ENCODE measurements at places on chromosomes 4 and X.

- no peak for DNase-seq
Observed at GRCh38 chr4:94544811-94545210, 93.1 kb downstream of the PDLIM5 start.

DNA sequence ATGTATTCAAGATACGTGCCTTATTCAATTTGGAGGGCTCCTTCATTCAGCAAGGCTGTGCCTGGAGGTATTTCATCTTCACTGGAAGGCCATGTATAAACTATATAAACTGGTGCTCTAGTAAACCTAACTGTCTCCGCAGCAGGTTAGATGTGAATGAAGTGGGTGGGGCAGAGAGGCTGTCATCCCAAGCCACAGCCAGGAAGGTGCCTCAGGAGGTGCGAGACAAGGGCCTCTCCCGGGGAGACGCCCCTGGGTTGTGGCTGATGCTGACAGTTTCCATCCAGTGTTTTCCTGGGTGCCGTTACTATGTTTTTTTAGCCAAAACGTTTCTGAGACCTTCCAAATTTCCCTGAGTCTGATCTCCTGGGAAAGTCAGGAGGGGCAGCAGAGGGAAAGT, 221.5 kb upstream of the RPL34 start:
- no peak for DNase-seq

DNA sequence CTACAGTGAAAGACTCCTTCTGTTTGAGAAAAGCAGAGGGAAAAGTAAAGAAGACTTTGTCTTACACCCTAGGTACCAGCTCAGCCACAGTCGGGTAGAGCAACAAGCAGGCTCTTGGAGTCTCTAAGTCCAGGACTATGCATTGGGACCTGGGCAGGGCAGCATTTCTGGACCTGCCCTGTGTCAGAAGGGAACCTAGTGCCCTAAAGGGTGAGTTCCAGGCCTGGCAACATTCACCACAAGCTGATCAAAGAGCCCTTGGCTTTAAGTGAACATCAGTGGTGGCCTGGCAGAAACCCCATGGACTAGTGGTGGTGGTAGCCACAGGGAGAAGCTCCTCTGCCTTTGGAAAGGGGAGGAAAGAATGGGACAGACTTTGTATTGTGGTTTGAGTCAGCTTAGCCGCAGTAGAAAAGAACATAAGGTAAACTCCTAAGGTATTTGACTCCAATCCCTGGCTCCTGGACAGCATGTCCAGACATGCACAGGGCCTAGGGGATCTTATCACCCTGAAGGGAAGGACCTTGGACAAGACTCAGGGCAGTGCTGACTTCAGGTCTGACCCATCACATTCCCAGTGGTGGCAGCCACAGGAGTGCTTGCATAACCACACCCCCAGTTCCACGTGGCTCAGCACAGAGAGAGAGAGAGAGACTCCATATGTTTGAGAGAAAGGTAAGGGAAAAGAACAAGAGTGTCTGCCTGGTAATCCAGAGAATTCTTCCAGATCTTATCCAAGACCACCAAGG, 32.6 kb downstream of the CCDC158 start:
- DNase-seq, result no peak

DNA sequence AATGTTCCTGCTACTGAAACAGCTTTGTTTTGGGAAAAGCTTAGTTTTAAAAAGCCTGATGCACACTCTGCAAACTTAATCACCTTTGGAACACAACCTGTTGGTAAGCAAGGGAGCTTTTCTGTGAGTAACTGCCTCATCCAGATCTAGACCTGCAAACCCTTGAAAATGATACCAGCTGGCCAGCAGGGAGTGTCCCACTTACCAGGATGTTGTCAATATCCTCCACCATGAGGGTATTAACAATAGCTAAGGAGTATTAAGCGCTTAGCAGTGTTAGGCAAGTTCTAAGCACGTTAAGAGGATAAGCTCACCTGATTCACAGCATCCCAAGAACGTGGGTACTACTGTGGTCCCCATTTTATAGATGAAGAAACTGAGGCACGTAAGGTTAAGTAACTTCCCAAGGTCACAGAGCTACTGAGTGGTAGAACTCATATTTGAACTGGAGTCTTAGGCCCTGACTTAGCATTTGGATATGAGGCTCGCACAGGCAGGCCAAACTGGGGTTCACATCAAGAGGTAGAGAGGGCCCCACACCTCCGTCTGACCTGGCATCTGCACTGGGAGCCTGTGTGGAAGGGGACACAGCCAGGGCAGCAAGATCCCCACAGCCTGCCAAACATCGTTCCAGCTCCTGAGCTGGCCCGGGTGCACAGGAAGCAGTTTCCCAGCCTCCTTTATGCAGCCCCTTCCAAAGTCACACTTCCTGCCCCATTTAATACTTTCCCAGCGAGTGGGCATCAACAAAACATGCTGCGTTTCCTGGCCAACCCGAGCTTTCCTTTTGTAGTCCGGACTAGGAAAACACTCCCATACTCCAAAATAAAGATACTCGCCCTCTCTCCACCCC, 32.7 kb downstream of the IRF2 start:
- peak; percentile 9 for DNase-seq

DNA sequence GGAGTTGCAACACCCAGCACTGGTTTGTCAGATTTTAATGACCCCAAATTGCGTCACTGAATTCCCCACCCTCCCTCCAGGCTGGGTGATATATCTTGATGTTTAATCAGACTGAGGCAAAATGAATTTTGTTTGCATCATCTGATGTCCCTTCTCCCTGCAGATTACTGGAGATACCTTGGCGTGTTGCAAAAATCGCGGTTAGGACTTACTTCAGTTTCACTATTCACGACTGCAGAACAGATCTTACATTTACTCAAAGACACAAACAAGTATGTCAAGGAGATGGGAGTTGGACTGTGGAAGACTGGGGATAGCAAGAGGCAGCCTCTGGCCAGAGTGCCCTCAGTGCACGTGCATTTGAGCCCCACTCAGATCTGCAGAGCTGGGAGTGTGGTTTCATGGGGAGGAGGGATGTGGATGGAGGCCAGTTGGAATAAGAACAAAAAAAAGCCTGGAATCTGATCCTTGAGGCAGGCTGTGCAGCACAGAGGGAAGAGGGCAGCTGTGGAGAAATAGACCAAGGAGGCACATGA, 92.2 kb upstream of the MTM1 start:
- DNase-seq, result no peak

DNA sequence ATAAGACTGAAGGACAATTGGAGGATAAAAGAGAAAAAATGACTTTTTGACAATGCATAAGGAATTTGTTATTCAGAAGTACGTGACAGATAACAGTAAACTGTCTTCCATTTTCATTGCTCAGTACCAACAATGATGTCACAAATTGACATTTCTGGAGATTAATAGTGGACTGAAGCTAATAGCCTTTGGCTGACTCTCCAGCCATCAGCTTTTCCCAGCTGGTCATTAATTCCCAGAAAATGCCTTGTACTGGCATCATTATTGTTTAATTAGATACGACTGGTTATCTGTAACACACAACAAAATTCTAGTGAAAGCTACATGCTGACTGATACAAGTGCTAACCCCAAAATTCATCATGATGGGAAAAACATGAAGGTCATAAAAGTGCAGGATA, 147.9 kb upstream of the FGF13 start:
- DNase-seq, result no peak

- DNase-seq, result peak; percentile 30
Observed at GRCh38 chr4:105989485-105990242, 94.4 kb downstream of the NPNT start.

DNA sequence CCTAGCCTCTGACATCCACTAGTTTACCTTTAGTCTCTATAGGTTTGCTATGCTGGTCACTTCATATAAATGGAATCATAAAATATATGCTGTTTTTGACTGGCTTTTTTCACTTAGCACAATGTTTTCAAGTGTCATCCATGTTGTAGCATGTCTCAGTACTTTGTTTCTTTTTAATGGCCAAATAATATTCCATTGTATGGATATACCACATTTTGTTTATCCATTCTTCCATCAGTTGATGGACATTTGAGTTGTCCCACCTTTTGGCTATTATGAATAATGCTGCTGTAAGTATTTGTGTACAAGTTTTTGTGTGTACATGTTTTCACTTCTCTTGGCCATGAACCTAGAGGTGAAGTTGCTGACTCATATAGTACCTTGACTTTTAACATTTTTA, 75.7 kb downstream of the ZFX start:
- DNase-seq, result no peak

GRCh38 chrX:131816551-131817136, 206.5 kb upstream of the STK26 start:
- no peak for DNase-seq

GRCh38 chrX:7351926-7352325, 204.0 kb upstream of the PUDP start:
- DNase-seq, result no peak

DNA sequence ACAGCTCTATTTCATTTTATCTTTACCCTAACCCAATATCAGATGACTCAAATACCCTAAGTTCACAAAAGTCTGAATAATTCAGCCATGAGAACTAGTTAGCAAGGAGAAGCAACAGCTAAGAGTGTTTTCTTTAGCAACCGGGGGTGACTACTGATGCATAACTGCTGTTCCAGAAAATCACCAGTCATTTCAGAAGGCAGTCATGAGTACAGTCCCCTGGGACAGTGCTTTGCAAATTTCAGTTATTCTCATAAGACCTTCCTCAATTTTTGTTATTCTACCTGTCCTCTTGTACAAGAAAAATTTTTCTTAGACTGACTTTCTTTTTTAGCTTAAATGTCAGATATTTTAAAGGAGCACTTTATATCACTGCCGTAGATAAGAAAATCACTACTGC, 16.4 kb downstream of the BANK1 start:
- no peak for DNase-seq

DNA sequence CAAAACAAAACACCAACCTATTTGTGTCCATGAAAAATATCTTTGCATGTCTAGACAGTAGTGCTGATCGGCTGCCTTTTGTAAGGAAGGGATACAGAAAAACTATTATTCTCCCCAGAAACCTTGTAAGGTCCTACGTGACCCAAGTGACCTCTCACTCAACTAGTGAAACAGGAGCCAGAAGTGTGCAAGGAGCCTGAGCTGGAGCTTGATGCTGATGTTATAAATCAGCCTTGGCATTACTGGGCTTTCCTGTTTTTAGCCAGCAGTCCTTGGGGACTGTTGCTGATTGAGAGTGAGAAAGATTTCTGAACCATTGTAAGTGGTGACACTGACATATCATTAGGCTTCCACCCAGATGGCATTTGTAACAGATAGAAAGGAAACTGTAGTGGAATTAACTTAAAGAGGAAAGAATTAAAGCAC, 100.8 kb upstream of the LIMCH1 start:
- no peak for DNase-seq

DNA sequence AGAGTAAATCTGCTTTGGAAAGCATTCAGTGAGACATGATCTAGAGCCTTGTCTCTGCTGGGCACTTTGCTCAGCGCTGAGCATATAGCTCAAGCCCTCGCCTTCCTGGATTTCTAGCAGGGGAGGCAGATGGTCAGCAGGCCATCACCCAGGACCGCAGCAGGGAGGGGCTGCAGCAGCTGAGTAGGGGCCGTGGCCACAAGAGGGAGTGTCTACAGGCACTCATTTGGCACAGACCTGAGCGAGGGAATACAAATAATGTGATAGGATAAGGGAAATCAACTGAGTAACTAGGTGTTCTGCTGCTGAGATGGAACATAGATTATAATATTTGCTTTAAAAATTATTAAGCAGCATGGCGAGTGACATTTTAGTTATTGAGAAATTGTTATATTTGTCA, 30.2 kb downstream of the OFD1 start:
- DNase-seq, result no peak

DNA sequence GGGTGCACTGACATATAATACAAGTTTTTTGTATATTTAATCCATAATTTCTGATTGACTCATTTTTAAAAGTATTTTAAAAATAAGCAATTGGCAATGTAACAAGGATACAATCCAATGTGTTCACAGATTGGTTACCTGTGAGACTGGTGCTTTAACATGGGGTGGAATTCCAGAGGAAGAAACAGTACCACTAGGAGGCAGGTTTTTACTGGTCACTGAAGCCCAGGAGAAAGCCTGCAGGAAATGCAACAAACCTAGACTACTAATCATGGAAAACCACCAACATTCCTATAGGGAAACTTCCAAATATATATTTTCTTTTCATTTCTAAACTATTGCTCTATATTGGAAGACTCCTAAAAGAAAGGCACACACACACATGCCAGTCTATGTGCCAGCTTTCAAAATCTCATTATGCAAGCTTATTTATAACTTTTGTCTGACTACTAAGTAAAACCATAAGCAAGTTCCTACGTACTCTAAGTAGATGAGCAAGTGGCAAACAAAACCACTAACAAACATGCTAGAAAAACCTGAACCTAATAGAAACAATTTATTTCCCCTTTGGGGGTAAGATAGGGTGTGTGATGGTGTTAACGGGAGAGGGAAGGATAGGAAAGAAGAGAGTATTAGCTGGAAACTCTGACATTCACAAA, 19.2 kb downstream of the G3BP2 start:
- DNase-seq, result no peak

DNA sequence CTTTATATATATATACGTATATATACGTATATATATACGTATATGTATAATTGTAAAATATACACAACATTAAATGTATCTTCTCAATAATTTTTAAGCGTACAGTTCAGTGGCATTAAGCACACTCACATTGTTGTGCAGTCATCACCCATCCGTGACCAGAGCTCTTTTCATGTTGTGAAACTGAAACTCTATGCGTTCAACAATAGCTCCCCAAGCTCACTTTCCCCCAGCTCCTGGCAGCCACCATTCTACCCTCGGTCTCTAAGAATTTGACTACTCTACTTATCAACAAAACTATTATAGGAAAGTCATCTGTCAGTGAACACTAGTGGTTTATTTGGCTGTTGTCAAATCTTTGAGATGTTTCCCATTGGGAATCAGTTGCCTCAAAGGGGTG, 621.8 kb upstream of the GALNT7 start:
- DNase-seq, result no peak

DNA sequence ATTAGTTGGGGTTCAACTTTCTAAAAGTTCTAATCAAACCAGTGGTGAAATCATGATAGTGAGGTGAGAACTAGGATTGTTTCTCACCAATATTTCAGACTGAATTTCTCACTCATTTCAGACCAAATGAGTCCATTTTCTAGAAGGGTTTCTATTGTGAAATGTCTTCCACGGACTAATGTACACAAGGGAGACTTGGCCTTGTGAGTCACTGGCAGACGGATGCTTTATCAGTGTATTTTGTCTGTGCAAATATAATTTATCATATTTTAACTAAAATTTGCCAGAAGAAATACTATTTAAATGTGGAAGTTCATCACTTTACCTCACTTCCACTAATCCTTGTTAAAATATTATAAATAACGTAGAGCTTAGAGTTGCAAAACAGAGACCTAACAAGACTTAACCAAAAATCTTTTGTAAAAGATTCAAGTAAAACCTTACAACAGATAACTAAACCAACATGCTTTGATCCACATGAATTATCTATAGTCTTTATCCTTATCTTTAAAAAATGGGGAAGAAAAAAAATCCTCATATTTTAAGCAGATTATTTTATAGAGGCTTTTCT, 506.0 kb upstream of the FAM241A start:
- DNase-seq, result no peak

GRCh38 chrX:13283950-13284546, 35.8 kb downstream of the ATXN3L start:
- DNase-seq, result no peak

DNA sequence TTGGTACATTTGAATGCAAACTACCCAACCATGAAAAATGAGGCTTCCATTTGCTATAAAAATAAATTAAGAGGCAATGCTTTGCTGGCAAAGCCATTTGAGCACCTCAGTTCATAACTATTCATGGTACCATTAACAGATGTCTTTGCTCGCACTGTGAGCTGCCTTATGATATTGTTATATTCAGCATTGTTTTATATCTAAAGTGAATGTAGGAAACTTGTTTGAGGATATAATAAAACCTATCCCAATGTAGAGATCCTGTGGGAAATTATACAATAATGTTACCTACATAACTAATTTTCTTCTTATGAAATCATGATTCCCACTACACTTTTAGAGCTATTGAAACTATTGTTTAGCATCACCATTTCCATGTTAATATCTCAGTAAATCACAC, 125.2 kb upstream of the TRAM1L1 start:
- DNase-seq, result no peak

Measured in MG63 (cell line).